Fibroblast of skin of right biceps (primary cell): ENCODE measurements at places on chromosomes 6 and 20.

- DNase-seq = no peak
Measured at GRCh38 chr6:130716466-130716865, 110.7 kb upstream of the SMLR1 start.

DNA sequence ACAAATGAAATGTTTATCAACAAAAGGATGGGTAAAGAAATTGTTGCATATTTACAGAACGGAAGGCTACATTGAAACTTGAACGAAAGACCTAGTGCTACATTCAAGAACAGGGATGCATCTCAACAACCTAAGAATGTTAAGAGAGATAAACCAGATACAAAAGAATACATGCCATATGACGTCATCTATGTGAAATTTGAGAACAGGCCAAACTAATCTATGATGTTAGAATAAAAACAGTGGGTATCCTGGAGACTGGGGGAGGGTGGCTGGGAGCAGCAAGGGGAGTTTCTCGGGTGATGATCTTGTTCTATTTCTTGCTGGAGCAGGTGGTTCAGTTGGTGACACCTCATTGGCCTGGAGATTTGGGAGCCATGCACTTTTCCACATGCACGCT is 81.5 kb downstream of the SULF2 start:
- DNase-seq = peak; percentile 50

GRCh38 chr6:119075200-119075981 is 3.1 kb downstream of the FAM184A start:
- DNase-seq = no peak

DNA sequence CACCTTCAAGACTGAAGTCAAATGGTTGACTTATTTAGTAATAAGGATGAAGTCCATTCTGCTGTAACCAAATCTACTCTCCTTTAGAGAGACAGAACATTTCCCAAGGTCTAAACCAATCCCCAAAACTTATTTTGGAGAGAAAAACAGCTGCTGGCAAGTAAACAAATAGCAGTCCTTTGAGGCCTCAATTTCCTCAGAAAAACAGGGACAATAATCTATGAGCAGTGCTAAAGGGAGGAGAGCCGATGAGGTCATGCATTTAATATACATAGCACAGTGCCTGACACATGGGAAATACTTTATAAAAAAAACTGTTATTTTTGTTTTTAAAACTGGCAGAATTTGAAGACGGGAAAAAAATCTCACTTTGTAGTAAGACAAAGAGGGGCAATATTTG is 526.0 kb downstream of the EPM2A start:
- DNase-seq = no peak

DNA sequence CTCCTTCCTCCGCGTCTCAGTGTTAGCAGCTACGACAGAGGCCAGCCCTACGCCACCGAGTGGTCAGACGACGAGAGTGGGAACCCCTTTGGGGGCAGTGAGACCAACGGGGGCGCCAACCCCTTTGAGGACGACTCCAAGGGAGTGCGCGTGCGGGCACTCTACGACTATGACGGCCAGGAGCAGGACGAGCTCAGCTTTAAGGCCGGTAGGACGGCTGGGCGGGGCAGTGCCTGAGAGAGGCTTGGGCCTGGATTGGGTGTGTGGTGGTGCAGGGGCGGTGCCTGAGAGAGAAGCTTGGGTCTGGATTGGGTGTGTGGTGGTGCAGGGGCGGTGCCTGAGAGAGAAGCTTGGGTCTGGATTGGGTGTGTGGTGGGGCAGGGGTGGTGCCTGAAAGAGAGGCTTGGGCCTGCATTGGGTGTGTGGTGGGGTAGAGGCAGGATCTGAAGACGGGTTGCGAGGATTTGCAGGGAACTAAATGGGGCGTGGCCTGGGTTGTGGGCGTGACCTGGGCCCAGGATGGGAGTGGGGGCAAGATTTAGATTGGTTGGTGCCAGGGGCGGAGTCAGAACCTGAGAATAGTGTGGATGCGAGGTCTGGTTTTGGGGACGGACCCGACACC is 24.4 kb downstream of the SPDEF start:
- DNase-seq = peak; percentile 70

- no peak for DNase-seq
Measured at GRCh38 chr6:37558168-37558567, 58.5 kb upstream of the CCDC167 start.

DNA sequence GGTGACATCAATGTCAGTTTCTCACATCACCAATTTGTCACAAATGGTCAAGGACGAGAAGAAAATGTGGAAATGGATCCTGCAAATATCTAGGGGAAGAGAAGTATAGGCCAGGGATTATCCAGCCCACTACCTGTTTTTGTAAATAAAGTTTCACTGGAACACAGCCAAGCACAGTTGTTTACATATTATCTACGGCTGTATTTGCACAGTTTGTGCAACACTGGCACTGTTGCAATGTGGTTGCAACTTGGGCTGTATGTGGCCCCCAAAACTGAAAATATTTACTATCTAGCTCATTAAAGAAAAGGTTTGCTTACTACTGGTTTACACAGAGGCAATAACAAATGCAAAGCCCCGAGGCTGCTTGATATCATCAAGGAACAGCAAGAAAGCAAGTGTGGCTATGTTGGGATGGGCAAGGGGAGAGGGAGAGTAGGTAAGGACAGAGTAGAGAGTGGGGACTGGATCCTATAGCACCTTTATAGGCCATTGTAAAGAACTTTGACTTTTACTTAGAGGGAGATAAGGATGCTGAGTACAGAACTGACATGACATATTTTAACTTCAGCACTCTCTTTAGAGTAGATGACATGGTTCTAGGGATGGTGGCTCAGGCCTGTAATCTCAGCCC is 11.8 kb upstream of the STXBP5 start:
- no peak for DNase-seq

- DNase-seq = peak; percentile 96
Measured at GRCh38 chr6:17962436-17963031, 24.9 kb downstream of the KIF13A start.

DNA sequence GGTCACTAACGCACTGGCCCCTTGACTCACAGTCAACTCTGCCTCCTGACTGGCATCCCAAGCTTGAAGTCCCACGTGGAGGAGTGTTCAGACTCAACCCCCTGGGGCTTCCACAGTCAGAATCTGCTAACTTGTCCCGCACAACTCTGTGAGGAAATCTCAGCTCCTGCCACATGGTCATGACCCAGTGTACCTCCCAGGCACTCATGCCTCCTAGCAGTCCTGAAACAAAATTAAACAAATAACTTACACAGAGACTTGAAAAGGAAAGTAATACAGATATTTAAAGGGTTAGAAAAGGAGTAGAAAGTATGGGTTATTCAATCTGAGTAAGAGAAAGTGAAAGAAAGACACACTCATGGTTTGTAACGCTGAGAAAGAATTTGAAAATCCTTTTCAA is 134.9 kb downstream of the GMDS start:
- DNase-seq = no peak

GRCh38 chr6:122747573-122747972 is 31.9 kb upstream of the FABP7 start:
- DNase-seq = no peak

DNA sequence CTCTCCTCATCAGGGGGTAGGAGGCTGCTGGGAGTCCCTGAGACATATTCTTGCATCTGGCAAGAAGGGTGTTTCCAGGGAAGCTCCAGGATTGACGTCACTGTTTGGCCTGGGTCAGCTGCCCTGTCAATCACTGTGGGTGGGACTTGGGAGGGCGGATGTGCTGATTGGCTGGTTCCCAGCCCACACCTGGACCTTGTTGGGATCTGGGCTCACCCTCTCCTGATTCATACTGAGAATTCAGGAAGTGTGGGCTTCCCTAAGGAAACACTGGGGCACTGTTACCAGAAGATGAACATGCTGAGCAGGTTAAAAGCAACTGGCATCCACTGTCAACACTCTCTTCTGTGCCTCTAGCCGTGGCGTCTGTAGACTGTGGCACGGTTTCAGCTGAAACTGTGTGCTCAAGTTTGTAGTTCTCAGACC is 36.5 kb downstream of the CDH26 start:
- peak; percentile 12 for DNase-seq

GRCh38 chr6:15417811-15418210 is 171.9 kb downstream of the JARID2 start:
- peak; percentile 85 for DNase-seq

DNA sequence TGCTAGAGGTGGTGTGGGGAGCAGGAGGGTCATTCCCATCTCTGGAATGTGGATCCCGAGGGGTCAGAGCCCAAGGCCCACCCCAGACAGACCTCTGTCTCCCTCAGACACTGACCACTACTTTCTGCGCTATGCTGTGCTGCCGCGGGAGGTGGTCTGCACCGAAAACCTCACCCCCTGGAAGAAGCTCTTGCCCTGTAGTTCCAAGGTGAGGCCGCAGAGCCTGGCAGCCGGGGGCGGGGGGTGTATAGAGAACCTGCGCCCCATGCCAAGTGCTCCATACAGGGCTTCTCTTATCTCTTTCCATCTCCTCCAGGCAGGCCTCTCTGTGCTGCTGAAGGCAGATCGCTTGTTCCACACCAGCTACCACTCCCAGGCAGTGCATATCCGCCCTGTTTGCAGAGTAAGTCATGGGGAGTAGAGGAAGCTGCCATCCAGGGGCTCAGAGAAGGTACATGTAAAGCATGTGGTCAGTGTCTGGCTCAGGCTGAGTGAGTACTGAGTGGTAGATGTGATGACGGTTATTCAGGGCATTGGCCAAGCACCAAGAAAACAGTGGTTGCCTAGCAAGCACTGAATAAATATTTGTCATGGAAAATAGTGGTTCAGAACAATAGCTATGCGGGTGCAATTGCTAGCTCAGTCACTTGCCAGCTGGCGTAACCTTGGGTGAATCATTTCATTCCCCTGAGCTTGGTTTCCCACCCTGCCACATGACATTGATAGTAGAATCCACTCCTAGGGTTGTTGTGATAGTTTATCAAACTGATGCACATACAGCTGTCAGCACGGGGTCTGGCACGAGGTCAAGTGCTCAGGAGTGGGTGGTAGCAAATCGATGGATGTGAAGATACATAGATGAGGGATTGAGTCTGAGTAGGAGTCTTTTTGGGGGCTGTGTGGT is 3.5 kb downstream of the PIGT start:
- DNase-seq = peak; percentile 88

GRCh38 chr6:168529214-168529613 is 88.2 kb downstream of the SMOC2 start:
- DNase-seq = no peak

DNA sequence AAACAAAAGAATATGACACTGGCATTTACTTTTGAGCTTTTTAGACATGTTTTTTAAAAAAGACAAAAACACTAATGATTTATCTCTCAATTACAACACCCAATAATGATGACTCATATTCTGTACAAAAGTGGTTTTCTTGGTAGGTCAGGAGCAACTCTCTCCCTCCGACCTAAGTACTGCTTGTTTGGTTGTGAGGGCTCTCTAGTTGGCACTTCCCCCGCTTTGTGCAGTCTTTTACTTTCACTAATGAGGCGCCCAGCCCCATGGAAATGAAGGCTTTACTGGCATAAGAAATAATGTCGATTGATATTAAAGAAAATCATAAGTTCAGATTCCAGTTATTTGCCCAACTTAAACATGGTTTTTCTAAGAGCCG is 1.3 kb downstream of the KPNA5 start:
- peak; percentile 28 for DNase-seq

DNA sequence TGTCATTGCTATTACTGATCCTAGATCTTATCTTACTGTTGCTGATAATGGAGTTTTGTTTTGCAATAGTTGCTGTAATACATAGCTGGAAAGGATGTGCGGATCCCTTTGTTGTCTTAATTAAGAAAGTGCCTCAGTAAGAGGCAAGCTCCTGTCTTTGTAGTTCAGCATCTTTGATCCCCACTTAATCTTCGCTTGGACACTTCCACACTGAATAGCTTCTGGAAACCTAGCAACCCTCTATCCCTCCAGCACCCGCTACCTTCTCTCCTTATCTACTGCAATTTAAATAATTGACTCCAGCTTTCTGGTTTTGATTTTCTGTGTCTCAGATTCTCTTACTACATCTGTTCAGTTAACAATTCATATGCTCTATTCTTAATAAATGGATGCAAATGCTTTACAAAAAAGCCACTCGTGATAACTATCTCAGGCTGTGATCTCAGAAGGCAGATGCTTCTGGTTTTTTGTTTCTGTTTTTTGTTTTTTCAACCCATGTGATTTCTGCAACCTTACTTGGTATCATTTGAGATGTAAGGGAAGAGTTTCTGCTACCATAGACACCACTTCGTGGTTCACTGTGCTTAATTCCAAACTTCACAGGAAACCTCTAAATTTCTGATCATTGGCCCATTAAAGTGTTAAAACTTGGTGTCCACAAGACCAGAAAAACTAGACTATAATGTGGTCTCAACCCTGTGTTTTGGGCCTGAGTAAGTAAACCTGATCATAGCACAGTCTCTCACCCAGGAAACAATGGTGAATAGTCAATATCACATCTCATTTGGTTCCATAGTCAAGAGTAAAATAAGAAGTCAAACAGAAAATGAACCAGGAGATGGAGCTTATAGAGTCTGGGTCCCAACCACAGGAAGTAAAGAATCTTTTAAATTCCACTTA is 352.1 kb upstream of the SOX4 start:
- no peak for DNase-seq

- no peak for DNase-seq
Measured at GRCh38 chr6:18963439-18963838, 576.3 kb downstream of the RNF144B start.

- no peak for DNase-seq
Measured at GRCh38 chr20:32189123-32189410, 18.5 kb downstream of the PLAGL2 start.

DNA sequence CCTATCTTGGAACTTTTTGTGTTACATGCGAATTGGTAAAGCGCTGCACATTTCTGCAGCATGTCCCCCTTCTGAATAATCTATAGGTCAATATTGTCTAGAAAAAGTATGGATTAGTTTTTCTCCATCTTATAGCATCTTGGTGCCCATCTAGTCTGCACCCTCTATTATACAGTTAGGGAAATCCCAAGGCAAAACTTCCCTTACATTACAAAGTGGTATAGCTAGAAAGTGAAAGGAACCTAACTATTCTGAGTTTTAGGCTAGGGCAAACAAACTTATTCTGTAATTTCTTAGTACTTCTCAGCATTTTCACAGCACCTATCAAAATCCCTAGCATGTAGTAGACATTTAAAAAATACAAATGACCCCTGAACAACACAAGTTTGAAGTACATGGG is 133.5 kb upstream of the CCDC28A start:
- no peak for DNase-seq

DNA sequence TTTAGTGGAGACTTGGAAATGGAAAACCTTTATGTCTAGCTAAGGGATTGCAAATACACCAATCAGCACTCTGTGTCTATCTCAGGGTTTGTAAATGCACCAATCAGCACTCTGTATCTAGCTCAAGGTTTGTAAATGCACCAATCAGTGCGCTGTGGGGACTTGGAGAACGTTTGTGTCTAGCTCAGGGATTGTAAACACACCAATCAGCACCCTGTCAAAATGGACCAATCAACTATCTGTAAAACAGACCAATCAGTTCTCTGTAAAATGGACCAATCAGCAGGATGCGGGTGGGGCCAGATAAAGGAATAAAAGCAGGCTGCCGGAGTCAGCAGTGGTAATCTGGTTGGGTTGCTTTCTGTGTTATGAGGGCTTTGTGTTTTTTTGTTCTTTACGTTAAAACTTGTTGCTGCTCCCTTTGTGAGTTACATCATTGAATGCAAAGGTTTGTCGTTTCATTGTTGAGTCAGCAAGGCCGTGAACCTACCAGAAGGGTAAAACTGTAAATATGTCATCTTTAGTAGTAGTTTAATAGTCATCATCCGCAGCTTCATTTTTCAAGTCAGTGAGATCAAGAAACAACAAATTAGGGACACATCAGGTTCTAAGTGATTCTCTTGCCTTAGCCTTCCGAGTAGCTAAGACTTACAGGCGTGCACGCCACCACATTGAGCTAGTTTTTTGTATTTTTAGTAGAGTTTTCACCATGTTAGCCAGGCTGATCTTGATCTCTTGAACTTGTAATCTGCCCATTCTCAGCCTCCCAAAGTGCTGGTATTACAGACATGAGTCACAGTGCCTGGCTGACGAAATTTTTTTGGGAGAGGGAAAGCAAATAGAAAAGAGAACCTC is 22.7 kb upstream of the NUP153 start:
- DNase-seq = no peak
